ENCODE measurements at places on chromosomes 13 and 19.

DNA sequence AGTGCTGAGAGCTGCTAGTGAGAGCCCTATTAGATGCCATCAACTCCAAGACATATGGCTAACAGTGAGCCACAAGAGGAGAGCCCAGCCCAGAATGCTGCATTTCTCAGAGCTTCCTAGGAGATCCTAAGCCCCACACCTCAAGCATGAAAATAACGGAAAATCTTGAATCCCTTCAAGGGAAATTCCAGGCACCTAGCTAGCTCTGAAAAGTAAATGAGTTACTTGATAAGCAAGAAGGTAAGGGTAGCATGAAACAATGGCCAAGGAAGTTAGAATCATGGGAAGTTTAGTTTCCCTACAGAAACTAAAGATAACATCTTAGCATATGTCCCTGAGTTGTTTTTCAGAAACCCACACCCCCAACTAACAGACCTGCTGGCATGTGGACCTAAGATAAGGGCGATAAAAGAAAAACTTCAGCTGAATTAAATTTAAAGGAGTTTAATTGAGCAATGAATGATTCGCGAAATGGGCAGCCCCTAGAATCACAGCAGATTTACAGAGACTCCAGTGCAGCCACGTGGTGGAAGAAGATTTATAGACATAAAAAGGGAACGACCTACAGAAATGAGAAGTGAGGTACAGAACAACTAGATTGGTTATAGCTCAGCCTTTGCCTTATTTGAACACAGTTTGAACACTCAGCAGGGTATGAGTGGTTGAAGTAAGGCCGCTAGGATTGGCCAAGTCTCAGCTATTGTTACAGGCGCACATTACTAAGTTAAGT is 301.3 kb upstream of the DACH1 start:
- no peak for DNase-seq

- DNase-seq, result no peak
Observed at GRCh38 chr13:113656003-113656588, 1.9 kb downstream of the ATP4B start.

DNA sequence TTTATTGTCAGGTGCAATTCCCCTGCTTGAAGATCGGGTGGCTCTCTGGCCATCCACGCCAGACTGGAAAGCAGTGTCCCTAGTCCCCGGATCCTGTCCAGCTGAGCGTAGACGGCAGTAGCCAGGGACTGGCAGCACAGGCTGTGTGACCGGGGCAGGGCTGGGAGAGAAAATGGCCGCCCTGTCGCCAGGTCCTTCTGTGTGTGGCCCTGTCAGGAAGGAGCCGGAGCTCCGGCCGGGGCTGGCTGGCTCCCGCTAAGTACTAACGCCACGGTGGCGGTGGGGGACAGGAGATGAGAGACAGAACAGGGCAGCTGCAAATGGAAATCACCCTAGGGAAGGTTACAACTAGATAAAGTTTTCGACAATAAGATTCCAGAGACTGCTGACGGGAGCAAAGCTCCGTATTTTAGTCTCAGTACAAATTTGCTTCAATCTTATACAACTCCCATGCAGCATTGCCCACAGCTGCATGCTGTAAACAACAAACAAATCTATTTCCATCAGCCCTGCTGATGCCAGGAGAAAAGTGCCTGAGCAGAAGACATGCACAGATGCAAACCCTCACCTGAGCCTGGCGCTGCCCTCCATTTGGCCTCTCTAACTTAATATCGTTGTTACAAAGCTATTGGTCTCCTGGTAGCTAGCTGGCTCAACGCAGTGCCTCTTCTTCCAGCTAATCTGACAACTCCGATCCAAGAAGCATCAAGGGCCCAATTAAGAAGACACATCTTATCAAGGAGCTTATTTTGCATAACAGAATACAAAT is 253.0 kb downstream of the TSHZ3 start:
- no peak for DNase-seq

- peak; percentile 75 for DNase-seq
Observed at GRCh38 chr19:2475018-2475701, 767 bp upstream of the GADD45B start.

GRCh38 chr13:112928972-112929782 is 39.8 kb upstream of the MCF2L start:
- no peak for DNase-seq

DNA sequence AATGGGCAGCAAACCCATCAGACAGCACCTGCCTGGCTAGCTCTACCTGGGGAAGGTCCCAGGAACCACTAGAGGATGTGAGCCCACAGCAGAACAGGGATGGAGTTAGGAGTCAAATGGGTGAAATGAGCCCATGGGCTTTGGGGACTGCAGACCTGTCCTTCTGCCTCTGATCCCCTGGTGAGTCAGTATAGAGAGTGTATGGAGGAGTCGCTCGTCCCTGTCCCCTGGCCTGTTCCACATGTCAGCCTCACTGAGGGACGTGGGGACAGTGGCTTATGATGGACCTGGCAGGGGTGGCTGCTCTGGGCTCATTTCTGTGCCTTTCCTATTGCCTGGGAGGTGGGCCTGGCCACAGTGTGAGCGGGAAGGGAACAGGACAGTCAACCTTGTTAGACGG is 4.0 kb downstream of the CEACAM1 start:
- DNase-seq, result no peak

- DNase-seq, result no peak
Observed at GRCh38 chr13:23642110-23642509, 71.9 kb downstream of the TNFRSF19 start.

- no peak for DNase-seq
Observed at GRCh38 chr13:109172136-109172535, 542.7 kb downstream of the MYO16 start.

GRCh38 chr19:46373491-46374359 is 26.8 kb downstream of the PPP5C start:
- no peak for DNase-seq

DNA sequence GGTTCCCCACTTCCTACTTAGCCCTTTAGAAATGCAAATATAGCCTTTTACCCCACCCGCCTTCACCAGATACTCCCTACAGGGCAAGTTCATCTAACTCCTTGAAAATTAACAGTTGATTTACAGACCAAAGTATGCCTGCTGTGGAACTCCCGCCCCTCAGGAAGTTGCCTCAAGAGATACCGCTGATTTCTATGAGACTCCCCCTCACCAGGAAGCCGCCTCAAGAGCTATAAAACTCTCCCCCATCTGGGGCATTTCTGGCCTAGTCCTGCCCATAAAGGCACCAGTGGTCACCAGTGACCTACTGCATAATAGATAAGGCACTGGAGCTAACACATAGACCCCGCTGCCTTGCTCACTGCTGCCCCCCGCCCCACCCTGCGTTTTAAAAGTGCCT is 201.7 kb upstream of the UBL3 start:
- no peak for DNase-seq

DNA sequence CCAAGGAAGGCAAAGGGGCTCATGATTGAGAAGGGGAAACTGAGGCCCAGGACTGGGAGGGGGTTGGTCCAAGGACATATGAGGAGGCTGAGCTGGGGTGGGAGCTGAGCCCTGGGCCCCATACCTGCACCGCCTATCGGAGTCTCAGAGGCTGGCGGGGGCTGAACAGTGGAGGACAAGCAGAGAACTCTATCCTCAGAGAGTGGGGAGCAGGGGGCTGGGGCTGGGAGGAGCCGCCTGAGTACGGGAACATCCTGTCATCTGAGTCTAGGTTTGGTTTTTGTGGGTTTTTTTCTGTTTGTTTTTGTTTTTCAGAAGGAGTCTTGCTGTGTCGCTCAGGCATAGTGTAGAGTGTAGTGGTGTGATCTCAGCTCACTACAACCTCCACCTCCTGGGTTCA is 6.2 kb downstream of the ARRDC2 start:
- DNase-seq, result no peak

DNA sequence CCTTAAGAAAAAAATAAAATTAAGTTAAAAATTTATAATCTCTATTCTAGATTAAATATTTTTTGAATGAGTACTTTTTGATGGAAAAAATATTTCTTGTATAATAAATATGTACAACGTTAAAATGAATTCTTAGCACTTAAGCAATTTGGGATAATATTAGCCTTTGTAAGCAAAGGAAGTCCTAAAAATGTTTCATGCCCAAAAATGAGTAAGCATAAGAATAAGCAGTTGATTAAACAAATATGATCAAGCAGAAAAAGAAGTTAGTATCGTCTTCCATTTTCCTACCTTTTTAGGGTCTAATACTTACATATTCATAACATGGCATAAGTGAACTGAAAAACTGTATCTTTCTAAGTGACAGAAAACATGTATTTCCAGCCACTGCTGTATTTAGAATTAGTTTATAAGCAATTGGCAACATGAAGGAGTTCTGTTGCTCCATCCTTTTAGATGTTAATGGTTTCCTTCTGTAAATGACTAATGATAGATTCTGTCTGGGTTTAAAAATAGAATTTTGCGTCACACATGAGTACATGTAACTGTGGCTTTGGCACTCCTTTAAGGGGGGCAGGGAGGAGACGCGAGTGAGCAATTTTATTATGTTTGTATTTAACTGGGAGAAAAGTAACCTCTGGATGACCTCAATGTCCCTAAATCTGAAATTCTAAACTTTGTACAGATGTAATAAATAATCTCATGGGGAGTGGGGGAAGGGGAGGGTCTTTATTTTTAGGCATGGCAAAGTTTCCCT is 237.4 kb downstream of the RGCC start:
- DNase-seq, result no peak

DNA sequence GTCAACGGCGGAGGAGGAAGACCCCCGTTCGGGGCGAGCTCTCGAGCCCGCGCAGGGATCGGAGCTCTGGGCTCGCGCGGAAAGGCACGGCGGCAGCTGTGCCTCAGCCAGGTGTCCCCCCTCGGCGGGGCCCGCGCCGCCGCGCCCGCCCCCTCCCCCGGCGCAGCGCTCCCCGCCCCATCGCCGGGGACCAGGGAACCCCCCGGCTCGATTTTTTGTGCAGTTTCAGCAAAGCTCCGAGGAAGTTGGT is 110.0 kb downstream of the KCNRG start:
- no peak for DNase-seq

DNA sequence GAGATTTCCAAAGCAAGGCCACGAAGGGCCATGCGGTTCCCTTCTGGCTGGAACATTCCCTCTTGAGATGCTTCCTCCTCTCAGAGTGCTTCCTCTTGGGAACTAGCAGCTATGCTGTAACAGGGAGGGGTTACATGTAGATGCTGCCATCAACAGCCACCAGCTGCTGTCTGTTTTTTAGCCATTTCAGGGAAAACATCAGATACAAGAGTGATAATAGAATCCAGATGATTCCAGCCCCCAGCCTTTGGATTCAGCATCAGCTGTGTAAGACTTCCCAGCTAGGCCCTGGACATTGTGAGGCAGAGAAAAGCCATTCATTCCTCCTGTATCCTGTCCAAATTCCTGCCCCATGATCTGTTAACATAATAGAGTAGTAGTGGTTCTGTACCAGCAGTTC is 8.2 kb upstream of the ZNF177 start:
- DNase-seq, result no peak

GRCh38 chr19:4993683-4994082 is 24.8 kb downstream of the KDM4B start:
- no peak for DNase-seq

GRCh38 chr13:111210544-111211469 is 95.7 kb downstream of the ARHGEF7 start:
- no peak for DNase-seq

DNA sequence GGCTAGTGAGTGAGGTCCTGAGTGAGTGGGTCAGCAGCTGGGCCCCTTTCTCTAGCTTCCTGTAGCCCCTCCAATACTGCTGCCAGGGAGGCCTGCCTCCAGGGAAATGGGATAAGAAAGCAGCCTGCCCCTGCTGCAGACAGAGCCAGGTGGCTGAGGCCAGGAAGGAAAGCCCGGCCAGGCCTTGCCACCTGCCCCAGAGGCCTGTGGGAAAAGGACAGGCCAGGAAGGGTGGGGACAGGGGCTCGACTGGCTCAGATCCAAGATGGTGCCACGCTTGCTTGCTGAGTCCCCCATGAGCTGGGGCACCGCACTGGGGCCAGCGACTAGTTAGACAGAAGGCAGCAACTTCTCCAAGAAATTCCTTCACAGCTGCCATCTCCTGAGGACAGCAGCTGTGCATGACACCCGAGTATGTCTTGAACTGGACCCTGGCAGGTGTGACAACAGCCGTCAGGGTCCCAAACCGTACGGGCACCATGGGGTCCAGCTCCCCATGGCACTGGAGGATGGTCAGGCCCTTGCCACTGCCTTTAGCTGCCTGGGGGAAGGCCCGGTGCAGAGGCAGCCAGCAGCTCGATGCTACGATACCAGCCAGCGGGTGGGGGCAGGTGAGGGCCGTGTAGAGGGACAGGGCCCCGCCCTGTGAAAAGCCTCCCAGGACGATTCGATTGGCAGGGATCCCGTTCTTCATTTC is 5.1 kb upstream of the PRR36 start:
- DNase-seq, result no peak

DNA sequence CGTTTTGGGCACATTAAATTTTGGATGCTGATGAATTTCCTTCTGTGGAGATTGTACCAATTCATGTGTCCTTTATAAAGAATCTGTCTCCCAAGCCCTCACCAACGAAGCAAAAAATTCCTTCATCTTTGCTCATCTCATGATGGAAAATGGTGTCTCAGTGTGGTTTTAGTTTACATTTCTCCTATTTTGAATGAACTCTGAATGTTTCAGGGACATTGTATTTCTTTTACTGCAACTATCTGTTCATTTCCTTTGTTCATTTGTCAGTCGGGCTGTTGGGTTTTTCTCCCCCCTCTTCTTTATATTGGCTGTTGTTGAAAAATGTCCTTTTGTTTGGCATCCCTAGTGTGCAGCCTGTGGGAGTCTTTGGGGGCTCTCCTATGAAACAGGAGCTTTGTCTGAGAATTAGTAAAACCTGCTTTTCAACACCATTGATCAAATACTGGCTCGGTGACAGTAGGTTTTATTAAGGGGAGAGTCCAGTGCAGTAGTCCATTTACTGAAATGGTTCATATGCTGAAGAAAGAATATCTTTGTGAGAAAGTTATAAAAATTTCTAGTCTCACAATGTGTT is 91.3 kb upstream of the C1QTNF9B start:
- DNase-seq, result no peak

DNA sequence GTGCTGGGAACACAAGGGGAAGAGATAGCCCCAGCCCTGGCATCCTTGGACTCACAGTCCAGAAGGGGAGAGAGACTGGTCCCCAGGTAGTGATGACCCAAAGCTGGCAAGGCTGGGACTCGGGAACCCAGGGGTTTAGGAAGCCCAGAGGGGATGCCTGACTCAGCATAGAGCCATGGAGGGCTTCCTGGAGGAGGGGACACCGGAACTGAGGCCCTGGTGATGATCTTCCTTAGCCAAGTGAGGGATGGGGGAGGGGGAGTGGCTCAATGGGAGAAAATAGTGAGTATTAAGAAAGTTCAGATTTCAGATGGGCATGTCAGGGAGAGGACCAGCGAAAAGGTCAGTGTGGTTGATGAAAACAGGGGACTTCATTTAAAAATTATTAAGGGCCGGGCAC is 26.8 kb downstream of the EXOC3L2 start:
- DNase-seq, result no peak

Data from stimulated activated CD8-positive, alpha-beta memory T cell treated with anti-CD3 and anti-CD28 coated beads, Interleukin-15, amount 100 ng/mL, for 48 hours (primary cell).